AML-193 (cell line): ENCODE measurements at places on chromosomes 1 and 21.

GRCh38 chr1:87730274-87731216, 401.9 kb downstream of the LMO4 start:
- DNase-seq: no peak

- DNase-seq: no peak
These were observed 716 bp upstream of the MTARC1 start for GRCh38 chr1:220786057-220786336.

DNA sequence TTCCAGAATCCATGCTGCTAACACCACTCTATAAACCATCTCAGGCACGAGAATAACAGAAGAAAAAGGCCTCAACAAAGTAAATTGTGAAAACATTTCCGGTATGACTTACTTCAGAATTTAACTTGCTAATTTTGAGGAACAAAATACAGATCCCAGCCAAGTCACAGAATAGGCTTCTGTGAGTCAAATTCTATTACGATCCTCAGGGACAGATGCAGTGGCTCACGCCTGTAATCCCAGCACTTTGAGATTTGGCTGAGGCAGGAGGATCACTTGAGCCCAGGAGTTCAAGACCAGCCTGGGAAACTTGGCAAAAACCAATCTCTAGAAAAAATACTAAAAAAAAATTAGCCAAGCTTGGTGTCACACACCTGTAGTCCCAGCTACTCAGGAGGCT, 8.8 kb upstream of the CCDC27 start:
- DNase-seq: no peak

GRCh38 chr21:37704751-37705150, 211.5 kb downstream of the KCNJ6 start:
- no peak for DNase-seq

DNA sequence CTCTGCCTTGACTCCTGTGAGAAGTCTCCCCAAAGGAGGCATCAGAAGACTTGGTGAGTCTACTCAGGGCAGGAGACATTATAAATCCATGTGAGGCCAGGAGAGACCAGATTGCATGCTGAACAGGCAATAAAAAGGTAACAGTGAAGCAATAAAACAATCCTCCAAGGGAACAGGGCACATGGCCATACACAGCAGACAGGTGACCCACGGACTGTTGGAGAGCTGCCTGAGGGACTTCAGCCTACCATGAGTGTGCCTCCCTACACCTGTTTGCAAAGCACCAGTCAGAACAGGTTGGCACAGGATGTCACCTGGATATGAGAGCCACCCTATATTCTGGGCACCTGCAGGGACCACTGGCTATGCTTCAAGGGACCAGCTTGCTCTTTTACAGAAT, 67.6 kb downstream of the MAB21L3 start:
- DNase-seq: no peak

DNA sequence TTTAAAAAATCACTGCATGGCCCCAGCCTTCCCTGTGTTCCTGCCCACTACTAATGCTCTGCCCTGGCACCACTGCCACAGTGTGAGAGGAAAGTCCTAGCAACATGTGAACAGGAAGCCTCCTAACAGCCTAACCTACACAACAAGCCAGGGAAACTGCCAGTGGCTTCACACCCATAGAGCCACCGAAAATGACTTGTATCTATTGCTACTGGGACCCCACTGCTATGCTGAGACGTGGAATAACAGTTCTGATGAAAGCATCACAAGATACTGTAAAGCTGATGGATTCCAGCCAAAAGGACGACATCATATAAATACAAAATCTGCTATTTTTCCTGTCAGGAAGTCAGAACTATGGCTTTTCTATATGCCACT, 74.9 kb downstream of the JAK1 start:
- DNase-seq: no peak

DNA sequence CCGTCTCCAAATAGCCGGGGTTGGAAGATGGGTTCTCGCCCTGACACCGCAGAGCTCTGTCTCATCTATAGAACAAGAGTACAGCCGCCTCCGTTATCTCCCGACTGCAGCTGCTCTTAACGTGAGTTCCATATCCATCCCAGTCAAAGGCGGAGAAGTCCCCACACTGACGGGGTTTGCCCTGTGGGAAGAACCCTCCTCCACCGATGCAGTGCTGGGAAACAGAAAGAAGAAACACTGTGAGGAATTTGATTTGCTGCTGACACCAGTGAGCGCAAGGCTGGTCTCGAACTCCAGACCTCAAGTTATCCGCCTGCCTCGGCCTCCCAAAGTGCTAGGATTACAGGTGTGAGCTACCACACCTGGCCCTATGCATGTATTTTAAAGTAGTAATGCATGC, 9.5 kb downstream of the ITLN2 start:
- no peak for DNase-seq

- DNase-seq: no peak
These were observed 670 bp downstream of the CLSTN1 start for GRCh38 chr1:9822897-9823692.
